ENCODE measurements at places on chromosomes 4 and X.

GRCh38 chrX:138073626-138074025, 507.7 kb downstream of the ZIC3 start:
- no peak for DNase-seq

GRCh38 chrX:103540145-103540544, 20.9 kb upstream of the RAB40A start:
- DNase-seq = no peak

DNA sequence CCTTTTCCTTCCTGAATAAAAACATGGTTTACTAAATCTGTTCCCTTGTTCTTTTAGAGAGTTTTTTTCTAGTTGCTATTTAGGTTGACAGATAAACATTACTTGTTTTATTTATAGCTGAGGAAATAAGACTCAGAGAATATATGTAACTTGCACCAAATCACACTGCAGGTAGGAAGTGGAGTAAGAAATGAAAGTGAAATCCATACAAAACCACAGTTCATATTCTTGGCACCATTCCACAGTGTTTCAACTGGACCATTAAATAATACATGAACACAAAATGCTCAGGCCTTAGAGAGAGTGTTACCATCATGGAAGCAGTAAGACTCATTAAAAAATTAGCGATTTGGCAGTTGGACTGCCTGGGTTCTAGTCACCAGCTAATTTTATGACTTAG, 326.9 kb upstream of the SLIT2 start:
- DNase-seq = no peak

DNA sequence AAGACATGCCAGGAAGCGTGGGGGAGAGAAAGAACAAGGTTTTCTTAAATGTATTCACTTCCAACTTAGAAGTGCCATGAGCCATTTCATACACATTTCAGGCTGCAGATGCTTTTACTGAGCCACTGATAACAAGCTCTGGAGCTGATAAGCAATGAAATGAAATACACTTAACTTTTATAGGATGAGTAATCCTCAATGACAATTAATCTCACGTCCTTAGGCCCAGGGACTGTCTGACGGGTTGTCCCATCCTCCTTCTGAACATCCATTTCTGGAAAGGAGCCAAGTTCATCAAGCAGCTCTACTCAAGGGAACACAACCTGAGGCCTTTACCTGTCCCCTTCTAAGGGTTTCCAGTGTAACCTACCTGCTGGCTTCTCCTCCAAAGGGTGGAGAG, 121.2 kb downstream of the PARM1 start:
- DNase-seq = no peak

DNA sequence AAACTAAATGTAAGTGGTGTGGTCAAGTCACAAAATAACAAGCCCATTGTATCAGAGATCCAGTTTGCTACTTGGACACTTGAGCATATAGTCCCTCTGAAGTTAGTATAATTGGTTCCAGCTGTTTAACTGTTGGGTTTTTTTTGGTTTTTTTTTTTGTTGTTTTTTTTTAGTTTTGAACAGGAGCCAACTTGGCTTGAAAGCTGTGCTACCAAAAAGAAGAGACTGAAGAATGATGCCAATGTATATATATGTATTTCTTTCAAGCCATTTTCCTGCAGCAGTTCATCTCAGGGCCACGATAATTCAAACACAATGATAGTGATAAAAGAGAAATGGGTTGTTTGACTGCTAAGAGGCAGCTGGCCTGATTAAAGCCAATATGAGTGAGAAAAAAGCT, 138.3 kb downstream of the PCDH18 start:
- no peak for DNase-seq

GRCh38 chr4:182449186-182449929, 206.2 kb downstream of the TENM3 start:
- no peak for DNase-seq

DNA sequence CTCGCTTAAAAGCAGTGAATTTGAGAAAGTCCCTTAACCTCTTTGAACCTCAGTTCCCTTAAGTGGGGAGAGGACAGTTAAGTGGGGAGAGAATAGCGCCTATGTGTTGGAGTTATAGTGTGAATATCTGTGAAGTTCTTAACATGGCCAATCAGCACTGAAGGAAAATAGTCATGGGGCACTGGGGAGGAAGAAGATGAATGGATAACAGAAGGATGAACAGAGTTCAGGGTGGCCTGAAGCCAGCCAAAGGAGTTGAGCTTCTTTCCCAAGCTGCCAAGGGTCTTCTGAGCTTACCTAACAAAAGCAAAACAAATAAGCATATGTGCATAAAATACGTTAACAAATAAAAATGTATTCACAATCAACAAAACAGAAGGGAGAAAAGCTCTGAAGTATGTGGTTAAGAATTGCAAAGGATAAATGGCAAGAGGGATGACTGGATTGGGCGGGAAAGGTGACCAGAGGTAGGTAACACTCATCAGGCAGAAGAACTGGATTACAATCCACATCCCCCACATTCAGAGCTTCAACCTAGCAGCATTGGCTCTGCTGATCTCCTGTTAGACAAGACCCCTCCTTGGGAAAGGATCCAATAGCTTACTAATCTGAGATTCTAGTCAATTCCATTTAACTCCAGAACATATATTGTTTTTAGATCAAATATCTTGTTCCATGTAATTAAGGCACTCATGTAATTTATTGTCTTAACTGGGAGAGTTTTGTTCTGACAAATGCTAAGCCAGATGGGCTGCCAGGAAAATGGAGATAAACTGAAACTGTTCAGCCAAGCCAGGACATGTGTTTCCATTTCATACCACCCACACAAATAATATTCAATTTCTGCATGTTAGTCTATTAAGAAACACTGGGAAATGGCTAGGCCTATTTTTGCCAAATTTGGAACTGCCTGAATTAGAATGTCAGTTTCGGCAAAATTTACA, 221.2 kb downstream of the LDB2 start:
- no peak for DNase-seq

- DNase-seq = no peak
These were observed 55.1 kb downstream of the DMD start for GRCh38 chrX:33156152-33156726.

- no peak for DNase-seq
These were observed 228.5 kb downstream of the PTTG2 start for GRCh38 chr4:38188631-38189101.

DNA sequence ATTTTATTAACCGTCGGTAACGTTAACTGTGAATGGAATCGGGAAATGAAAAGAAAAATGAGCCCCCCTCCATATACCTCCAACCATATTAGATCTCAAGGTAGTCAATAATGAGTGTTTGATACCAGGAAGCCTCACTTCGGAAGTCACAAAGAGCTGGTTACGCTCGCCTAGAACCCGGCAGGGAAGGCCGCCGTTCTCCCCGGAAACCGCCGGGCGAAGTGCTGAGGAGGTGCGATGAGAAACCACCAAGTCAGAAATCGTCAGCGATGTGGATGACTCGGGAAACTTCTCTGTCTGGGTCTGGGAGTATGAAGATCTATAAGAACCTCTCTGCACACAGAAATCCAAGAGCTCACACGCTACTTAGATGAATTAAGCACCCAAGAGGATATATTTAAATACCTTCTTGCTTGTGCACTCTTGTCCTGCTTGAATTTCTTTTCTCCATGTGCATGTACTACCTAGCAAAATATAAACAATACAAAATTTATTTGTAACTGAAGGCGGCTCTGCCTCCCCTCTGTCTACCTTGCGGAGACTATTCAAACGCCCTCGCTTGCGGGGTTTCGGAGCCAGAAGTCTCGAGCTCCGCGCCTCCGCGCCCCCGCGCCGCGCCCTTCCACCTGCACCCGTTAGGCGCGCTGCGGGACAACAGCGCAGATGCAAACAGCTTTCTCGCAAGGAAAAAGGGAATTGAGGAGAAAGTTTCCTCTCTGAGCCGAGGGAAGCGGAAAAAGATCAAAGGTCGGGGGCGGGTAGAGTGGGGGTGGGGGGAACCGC, 17.8 kb downstream of the NKX6-1 start:
- DNase-seq = no peak

DNA sequence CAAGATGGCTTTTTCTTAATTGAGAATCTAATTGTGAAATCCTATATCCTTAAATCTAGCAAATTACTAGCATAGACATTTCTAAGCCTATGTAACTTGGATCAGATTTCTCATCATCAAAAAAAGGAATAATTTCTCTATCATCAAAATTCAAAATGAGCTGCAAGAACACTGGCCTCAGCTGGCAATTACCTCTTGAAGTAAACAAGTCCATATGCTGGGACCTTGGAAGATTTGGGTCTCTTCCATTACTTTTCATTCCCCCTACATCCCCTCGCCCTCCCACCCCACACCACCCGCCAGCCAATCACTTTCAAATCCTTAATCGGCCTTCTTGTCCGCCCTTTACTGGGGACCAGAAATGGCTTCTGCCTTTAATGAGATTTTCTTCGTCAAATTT, 23.3 kb upstream of the MBTPS2 start:
- DNase-seq = no peak

- no peak for DNase-seq
These were observed 92.3 kb downstream of the KLHL8 start for GRCh38 chr4:87128006-87128705.

GRCh38 chr4:71828470-71828869, 44.6 kb upstream of the GC start:
- DNase-seq = no peak

DNA sequence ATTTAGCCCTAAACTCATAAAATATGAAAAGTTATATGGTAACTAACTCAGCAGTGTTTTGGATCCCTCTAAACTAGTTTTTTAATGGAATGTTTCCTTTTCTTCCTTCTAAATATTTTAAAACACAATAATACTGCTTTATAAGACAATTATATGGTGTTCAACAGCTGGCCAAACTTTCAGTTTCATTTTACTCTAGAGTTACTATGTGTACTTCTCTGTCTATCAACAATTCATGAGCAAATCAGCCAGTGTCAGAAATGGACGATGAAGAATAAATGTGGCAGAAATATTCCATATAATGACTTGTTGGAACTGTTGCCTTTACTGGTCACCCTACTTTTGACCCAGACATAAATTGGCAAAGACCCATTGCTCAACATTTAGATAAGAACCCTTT, 64.8 kb upstream of the CXXC4 start:
- DNase-seq = no peak

DNA sequence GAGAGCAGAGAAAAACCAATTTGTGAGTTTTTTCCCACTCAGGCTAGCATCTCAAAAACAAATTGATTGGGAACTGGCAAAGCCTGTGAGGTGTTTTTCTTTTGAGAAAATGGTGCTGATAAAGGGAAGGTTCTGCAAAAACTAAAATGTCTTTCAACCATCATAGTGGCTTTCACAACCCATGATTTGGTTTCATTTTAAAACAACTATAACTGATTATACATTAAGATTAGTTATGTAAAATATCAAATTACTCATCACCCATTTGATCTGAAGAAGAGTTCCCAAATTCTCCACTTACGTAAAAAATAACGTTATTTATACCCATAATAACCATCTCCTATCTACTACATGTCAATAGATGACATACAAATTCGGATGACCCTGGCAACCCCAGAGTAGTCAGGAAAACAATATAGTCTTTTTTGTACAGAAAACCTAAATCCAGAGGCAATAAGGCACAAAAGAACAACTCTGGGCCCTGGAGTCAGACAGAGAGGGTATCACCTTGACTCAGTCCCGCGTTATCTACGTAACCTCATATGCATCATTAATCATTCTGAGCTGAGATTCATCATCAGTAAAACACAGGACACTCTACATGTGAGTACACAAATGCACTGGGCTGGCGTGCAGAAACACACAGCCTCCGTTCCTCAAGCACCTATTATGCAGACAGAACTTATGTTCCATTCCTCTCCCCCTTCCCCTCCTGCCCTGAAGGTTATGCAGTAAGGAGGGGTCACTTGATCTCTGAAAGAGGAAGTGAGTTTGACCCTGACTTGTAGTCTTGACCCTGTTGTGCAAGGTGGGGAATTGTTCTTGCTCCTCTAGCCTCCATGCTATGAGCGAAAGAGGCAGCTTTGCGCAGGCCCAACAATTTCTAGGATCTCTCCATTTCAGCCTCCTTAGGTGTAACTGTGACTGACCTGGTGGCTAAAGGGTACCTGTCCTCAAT, 82.2 kb downstream of the SLC9A7 start:
- no peak for DNase-seq

GRCh38 chr4:24778464-24779225, 16.7 kb upstream of the SOD3 start:
- DNase-seq = no peak

- DNase-seq = no peak
These were observed 489.7 kb downstream of the PCDH10 start for GRCh38 chr4:133638751-133639150.

- no peak for DNase-seq
These were observed 597.2 kb downstream of the GALNTL6 start for GRCh38 chr4:172410363-172410762.

GRCh38 chr4:7679406-7680040, 244.8 kb upstream of the PSAPL1 start:
- DNase-seq = no peak

DNA sequence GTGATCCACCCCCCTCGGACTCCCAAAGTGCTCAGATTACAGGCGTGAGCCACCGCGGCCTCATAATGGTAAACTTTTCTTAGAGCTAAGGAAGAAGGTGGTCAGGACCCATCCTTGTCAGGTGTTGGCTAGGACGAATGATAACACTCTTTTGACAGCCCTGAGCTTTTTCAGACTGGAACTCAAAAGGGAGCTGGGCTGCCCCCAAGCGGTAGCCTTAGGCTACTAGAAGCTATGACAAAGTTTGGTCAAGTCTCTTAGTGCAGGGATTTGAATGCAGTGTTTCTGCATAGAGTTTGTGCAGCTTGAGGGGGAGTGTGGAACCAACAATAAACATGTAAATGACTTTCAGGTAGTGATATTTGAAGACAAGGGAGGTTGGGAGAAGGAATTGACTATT, 11.8 kb upstream of the HSD17B10 start:
- DNase-seq = peak; percentile 53

DNA sequence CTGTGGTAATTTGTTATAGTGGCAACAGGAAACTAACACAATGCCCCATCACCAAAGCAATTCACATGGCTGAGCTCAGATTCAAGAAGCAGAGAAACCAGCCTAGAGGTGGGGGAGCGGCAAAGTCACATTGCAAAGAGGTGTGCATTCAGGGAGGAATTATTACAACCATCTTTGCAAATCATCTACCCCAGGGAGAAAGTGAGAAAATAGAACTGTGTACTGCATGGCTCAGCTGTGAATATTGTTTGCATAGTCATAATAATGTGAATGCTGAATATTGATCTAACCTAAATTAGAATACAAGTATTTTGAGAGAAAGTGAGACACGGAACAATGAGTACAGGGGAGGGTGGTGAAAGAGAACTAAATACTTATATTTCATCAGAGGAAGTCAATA, 387.9 kb downstream of the BCOR start:
- no peak for DNase-seq

GRCh38 chrX:129830494-129830893, 13.2 kb downstream of the ZDHHC9 start:
- no peak for DNase-seq

- peak; percentile 74 for DNase-seq
These were observed 503.3 kb upstream of the FAM241A start for GRCh38 chr4:111641813-111642579.

Data from BE2C (cell line).